ENCODE measurements at places on chromosomes 3 and 15.

DNA sequence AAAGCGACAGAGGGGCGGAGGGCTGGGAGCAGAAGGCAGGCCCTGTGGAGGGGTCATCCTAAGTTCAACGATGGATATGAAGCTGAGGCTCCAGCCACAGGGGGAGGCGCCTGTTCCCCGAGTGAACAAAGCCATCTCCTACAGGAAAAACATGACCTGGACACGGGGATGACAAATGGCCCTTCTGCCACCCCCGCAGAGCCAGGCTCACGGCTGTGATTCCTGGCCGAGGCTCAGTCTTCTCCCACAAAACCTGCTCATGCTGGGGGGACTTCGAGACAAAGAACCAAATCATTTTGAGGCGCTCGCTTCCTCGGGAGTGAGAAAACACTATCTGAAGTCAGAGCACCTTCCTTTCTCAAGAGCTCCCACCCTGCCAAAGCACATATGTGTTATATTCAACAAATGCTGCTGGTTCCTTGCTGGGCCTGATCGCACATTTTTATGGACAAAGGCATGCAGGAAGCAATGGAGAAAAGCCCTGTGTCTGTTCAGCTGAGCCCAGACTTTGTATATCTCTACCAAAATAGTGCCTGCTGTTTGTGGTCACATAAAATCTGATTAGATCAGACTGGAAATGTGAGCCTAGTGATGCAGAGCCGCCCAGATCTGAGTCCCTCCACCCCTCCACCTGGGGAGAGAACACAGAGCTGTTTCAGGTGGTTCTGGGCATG is 5.6 kb downstream of the RBP1 start:
- DNase-seq, result no peak

- DNase-seq, result no peak
Observed at GRCh38 chr15:72339777-72340177, 19.8 kb upstream of the CELF6 start.

- DNase-seq, result no peak
Observed at GRCh38 chr15:57427367-57427821, 51.1 kb downstream of the CGNL1 start.

DNA sequence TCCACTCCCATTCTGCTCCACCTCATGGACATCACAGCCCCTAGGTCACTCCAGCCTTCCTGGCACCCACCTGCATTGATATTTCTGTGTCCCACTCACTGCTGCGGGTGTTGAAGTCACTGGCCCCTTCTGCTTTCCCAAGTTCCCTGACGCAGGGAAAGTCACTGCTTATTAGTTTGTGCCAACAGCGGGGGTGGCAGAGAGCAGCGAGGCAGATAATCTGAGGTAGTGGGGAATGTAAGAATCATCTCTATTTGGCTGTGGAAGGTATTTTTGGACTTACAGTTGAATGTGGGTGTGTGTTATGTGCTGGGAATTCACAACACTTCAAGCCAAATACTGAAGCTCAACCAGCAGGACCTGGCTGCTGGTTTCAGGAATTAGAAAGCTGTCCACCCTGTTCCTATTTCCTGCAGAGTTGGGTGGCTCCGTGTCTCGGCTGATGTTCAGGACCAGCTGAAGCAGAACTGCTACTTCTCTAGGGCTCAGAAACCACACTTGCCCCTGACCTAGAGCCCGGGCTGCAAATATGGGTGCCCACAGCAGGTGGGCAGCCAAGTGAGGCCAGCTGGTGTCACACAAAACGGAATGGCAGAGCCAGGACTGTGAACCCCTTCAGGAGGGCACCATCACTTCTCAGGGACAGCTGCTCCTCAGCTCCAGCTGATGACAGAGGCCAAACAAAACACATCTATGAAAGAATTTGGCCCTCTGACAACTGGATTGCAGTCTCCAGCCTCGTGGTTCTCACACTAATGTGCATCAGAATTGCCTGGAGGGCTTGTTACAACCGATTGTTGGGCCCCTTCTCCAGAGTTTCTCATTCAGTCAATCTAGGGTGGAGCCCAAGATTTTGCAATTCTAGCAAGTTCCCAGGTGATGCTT is 57.7 kb downstream of the SEMA5B start:
- no peak for DNase-seq

DNA sequence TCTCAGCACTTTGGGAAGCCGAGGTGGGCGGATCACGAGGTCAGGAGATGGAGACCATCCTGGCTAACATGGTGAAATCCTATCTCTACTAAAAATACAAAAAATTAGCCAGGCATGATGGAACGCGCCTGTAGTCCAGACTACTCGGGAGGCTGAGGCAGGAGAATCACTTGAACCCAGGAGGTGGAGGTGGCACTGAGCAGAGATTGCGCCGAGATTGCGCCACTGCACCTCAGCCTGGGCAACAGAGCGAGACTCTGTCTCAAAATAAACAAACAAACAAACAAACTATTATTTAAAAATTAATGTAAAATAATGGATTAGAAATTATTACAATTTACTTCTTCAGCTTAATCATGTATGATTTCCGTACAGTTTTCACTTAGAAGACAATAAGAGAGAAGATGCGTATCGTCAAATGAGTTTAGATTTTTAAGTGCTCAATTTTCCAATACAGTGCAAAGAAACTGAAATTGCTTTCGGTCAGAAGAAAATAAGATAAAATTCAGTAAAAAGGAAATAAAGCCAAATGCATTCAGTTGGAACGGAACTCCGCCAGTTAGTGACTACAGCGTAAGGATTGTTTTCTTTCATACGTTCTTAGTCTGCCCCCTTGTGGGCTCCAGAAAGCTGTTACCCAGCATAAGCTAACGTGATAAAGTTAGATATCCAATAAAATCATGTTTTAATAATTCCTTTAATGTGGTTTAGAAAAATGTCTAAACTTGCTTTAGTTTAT is 24.8 kb downstream of the AADAC start:
- peak; percentile 23 for DNase-seq

DNA sequence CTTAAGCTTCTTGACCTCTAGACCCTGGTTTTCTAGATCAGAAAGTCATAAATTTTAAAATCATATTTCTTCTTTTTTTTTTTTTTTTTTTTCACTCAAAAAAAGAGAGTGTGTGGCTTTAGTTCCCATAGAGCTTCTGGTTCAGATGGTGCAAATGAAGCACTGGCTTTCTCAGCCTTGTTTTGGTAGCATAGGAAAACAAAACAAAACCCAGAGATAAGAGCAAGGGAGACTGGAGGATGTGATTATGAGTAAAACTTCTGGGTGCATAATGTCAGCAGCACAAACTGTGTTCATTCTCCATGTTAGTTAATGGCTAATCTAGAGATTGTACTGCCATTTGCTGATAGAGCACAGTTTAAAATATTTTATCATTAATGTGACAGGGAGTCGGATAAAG is 55.4 kb downstream of the RARB start:
- DNase-seq, result no peak

DNA sequence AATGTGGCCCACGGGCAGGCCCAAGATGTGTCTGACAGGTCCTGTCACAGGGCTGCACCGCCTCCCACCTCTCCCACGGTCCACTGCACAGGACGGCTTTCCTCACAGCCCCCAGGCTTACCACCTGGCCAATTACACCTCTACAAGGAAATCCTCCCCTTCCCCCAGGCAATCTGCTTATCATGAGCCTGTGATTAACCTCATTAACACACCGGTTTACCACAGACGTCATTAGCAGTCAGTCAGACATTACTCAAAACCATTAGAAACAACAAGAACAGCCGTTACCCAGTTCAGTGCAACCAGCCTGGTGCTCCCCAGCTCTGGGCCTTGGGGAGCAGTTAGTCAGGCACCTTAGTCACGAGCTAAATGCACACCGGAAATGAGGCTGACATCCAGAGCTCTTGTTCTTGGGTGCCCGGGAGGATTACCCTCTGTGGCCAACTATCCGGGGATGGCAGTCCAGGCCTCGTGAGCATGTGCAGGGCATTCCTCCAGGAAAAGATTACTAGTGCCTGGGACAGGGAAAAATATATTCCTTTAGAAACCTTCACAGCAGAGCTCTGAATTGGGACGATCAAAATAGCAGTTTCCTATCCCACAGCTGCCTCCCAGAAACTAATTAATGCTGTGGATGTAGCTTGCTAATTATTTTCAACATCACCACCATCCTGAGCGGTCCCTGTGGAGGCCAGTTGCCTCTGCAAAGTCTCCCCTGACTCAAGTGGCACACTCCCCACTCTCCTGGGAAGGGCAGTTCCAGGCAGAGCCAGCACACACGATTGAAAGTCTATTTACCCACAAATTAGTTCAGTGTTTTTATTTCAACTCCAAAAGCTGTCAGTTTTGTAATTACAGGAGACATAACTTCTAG is 117.4 kb upstream of the ZBED2 start:
- DNase-seq, result no peak

DNA sequence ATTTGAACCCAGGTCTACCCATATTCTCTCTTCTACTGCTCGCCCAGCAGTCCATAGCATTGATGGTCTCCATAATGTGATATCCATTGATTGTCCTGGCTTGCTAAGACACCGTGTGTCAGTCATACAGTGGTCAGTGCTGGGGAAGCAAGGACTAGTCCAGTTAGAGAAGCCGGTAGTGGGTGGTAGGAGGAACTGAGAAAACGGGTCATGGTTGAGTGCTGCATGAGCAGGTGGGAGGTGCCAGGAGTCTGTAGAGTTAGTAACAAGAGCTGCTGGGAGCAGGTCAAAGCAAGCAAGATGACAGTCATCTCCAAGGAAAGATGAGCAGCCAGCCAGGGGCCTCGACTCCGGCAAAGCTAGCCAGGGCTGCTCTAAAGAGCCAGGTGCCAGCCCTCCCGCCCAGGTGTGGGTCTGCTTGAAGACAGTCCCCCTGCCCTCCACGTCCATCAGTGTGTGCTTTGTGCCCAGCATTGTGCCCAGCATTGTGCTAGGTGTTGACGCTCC is 29.5 kb upstream of the USP3 start:
- no peak for DNase-seq

GRCh38 chr3:40108643-40109042 is 200.9 kb upstream of the EIF1B start:
- no peak for DNase-seq

DNA sequence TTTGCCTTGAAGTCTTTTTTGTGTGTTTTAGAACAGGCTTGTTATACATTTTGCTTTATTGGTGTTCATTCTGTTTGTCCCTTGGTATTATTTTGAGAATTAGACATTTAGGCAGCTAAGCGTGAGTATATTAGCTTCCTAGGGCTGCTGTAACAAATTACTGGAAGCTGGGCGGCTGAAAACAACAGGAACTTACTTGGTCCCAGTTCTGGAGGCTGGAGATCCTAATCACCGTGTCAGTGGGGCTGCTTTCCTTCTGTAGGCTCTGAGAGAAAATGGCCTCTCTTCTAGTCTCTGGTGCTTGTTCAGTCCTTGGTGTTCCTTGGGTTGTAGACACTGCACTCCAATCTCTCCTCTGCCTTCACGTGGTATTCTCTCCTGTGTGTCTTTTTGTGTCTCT is 142.3 kb downstream of the KLHL25 start:
- DNase-seq, result no peak

GRCh38 chr3:81581966-81582599 is 179.4 kb downstream of the GBE1 start:
- DNase-seq, result no peak

- no peak for DNase-seq
Observed at GRCh38 chr3:58833491-58833890, 166.9 kb upstream of the FAM3D start.

GRCh38 chr3:72123908-72124441 is 339.0 kb upstream of the PROK2 start:
- no peak for DNase-seq

DNA sequence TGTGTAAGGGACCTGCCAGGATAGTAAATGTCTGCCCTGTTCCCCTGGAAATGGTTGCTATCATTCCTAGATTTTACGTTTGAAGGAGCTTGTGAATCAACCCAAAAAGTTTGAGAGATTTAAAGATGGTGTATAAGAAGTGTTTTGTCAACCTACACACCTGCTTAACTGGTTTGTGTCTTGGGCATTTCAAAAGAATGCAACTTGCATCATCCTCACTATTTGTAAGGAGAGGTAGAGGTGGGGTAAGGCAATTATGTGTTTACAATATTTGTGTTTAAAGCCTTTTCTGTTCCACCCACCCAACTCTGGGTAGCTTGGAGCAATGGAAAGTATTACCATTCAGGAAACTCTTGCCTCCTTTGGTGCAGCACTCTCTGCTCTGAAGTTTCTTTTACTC is 314.2 kb upstream of the RARB start:
- DNase-seq, result no peak

GRCh38 chr3:23117856-23118255 is 85.3 kb upstream of the UBE2E2 start:
- DNase-seq, result no peak

DNA sequence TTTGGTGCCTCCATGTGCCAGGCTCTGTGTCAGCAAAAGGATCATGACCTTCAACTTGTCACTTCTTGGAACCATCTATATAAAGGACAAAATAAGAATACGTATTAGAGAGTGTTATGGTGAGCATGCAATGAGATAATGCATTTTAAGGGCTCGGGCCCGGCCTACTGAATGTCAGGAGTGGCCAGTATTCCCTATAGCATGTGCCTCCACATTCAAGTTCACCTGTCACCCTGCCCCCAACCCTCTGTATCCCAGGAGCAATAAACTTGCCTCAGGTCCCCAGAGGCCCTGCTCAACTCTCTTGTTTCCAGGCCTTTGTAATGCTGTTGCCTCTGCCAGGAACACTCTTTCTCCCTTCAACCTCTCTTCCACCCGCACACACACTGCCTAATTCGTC is 90.2 kb upstream of the SLC6A11 start:
- no peak for DNase-seq

DNA sequence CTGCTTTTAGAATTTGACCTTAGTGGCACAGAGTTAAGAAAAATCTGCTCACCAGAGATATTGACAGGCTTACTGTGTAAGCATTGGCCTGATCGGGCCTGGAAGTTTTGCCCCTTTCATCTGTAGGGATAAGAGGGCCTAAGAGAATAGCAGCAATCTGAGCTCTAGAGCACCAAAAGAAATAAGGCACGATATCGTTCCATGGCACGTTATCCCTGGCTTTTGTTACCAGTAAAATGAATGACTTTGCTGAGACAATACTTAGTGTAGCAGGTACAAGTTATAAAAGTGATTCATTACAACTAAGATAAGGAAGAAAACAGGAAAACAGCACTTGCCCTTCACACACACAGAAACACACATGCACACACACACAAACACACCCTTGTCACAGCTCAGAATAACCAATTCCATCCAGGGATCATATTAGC is 5.0 kb downstream of the THBS1 start:
- no peak for DNase-seq

DNA sequence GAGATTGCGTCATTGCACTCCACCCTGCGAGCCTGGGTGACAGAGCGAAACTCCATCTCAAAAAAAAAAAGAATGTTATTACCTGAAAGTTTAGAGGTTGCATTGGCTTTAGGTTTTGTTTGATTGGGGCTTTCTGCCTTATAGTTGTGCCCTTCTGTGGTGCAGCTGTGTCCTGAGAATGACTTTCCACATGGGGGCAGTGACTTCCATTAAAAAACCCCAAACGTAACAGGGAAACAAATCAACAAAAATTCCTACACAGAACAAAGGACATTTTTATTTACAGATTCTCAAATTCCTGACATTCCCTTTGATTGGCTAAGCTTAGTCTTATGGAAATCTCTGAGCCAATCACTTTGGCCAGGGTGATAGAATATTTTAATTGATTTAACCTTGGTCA is 154.1 kb upstream of the GPR149 start:
- no peak for DNase-seq

GRCh38 chr3:141126661-141127343 is 75.7 kb downstream of the SPSB4 start:
- no peak for DNase-seq

Data from GM18507 (cell line).